Effector memory CD8-positive, alpha-beta T cell (primary cell): ENCODE measurements at places on chromosomes 6 and 20.

- peak; percentile 38 for DNase-seq
- no peaks in the 10 kb centered on the region for H3K36me3 ChIP-seq
- peaks cover 3% of the 10 kb centered on the region for H3K4me1 ChIP-seq
- no peak overlapping the region for H3K27ac ChIP-seq
- peaks cover 25% of the 10 kb centered on the region for H3K27me3 ChIP-seq
Measured at GRCh38 chr20:63223121-63223825, 7.3 kb upstream of the YTHDF1 start.

DNA sequence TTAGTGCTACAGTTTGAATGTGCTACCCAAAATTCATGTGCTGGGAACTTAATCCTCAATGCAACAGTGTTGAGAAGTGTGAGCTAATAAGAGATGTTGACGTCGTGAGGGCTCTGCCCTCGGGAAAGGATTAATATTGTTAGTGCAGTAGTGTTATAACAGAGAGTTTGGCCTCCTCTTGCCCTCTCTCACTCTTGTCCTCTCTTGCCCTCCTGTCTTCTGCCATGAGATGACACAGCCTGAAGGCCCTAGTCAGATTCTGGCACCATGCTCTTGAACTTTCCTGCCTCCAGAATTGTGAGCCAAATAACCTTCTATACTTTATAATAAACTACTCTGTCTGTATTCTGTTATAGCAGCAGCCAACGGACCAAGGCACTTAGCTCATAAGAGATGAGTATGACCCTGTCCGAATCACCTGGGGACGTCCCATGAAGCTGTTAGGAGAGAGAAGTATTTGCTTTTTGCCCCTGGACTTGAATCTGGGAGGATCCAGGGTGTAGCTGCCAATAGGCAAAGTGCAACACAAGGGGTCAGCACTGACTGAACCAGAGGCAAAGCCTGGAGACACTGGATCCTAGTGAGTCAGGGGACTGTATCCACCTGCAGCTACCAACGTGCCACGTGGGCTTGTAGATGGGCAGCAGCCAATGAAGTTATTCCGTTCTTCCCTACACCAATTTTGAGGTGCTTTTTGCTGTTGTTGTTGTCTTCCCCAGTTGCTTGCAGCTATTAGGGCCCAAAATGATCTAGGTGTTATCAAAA, 233.7 kb downstream of the THBS2 start:
- H3K27me3 ChIP-seq = peaks cover 54% of the 10 kb centered on the region
- no peak overlapping the region for H3K27ac ChIP-seq
- no peaks in the 10 kb centered on the region for H3K4me1 ChIP-seq
- no peak for DNase-seq
- H3K4me3 ChIP-seq = no peak overlapping the region

- H3K4me1 ChIP-seq = peaks cover 28% of the 10 kb centered on the region
- H3K36me3 ChIP-seq = peaks cover 32% of the 10 kb centered on the region
- peak overlapping the region; percentile 12 for H3K27ac ChIP-seq
- H3K4me3 ChIP-seq = no peak overlapping the region
- no peaks in the 10 kb centered on the region for H3K27me3 ChIP-seq
Measured at GRCh38 chr6:4940416-4940815, 63.4 kb downstream of the RPP40 start.

- H3K36me3 ChIP-seq = peaks cover 19% of the 10 kb centered on the region
- DNase-seq = no peak
- H3K4me3 ChIP-seq = no peak overlapping the region
- peaks cover 6% of the 10 kb centered on the region for H3K4me1 ChIP-seq
- no peaks in the 10 kb centered on the region for H3K27me3 ChIP-seq
- H3K27ac ChIP-seq = peak overlapping the region; percentile 5
Measured at GRCh38 chr6:157270308-157270707, 53.0 kb downstream of the TMEM242 start.

- H3K36me3 ChIP-seq = no peaks in the 10 kb centered on the region
- no peak overlapping the region for H3K4me3 ChIP-seq
- peaks cover 23% of the 10 kb centered on the region for H3K4me1 ChIP-seq
- H3K27ac ChIP-seq = no peak overlapping the region
- H3K27me3 ChIP-seq = no peaks in the 10 kb centered on the region
Measured at GRCh38 chr6:130713144-130713543, 114.1 kb upstream of the SMLR1 start.

- peaks cover 7% of the 10 kb centered on the region for H3K36me3 ChIP-seq
- peaks cover 7% of the 10 kb centered on the region for H3K4me1 ChIP-seq
- H3K4me3 ChIP-seq = no peak overlapping the region
- no peak overlapping the region for H3K27ac ChIP-seq
- no peak for DNase-seq
- H3K27me3 ChIP-seq = no peaks in the 10 kb centered on the region
Measured at GRCh38 chr6:33702345-33702977, 9.0 kb downstream of the UQCC2 start.

GRCh38 chr6:25652007-25652515, at the start of gene SCGN:
Gene SCGN (plus strand): TSS chr6:25652215. CDS start chr6:25652404, 189 bp downstream.
- H3K27ac ChIP-seq = no peak within 1 kb of the TSS
- no peak within 1 kb of the TSS for H3K4me3 ChIP-seq
- no peaks in the 10 kb centered on the region for H3K36me3 ChIP-seq
- no peak for DNase-seq
- no peaks in the 10 kb centered on the region for H3K4me1 ChIP-seq

DNA sequence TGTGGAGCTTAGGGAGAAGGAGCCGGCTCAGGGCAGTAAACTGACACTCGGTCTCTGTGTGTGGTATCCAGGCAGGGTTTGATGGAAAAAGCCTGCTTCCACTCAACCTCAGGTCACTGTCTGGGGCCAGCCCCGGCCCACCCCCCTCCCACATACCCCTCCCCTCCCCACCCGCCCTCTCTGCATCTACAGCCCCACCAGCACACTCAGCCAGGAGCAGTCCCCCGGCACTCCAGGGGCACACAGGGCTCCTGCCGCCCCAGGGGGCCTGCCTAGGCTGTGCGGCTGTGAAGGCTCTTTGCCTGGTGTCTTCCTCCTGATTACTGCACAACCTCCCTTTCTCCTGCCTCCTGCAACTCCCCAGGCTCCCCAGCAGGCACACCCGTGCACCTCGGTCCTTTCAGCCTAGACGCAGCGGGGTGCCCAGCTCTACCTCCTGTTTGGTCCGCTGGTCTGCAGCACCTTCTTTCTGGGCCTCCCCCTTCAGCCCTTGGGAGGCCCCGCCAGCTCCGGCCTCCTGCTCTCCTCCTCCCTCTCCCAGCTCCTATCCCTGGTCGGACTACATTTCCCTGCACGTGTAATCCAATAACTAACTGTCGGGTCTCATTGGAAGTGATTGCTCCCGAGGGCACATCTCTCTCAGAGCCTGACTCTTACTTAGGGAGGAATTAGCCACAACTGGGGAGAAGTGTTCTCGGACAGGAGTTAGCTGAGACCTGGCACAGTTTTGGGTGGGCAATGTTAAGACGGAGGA, 1.3 kb upstream of the FOXF2 start:
- H3K27me3 ChIP-seq = peaks cover 91% of the 10 kb centered on the region
- no peak overlapping the region for H3K27ac ChIP-seq
- H3K36me3 ChIP-seq = peaks cover 6% of the 10 kb centered on the region

DNA sequence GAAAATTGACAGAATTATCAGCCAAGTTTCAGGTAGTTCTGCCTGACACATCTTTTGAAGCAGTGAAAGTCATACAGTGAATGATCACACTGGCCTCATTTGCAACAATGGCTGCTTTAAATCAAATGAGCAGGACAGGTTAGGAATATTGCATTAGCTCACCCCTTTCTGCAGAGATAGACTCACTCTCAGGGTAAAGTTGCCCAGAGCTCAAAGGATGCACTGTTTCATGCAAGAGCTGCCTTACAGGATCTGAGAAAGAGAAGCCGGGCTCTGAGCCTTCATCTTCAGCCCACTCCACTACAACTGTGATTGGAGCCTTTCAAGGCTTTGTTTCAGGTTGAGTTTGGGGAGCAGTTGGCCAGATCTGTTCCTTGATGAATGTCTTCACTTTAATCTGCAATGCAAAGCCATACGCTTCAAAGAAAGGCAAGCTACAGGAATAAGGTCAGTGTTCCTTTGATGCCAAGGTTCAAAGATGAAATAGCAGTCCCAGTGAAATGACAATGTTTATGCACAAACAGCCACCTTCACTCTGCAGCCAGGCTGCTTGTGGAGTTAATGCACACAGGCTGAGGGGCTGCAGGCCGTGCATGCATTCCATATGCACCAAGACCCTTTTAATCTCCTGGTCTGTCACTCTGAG, 90.9 kb upstream of the ISM1 start:
- no peak overlapping the region for H3K4me3 ChIP-seq
- peaks cover 5% of the 10 kb centered on the region for H3K4me1 ChIP-seq
- no peak for DNase-seq
- no peak overlapping the region for H3K27ac ChIP-seq
- peaks cover 11% of the 10 kb centered on the region for H3K27me3 ChIP-seq

GRCh38 chr6:106885679-106886078, 88.8 kb downstream of the CD24 start:
- no peaks in the 10 kb centered on the region for H3K4me1 ChIP-seq
- H3K4me3 ChIP-seq = no peak overlapping the region
- no peak overlapping the region for H3K27ac ChIP-seq
- H3K36me3 ChIP-seq = no peaks in the 10 kb centered on the region

DNA sequence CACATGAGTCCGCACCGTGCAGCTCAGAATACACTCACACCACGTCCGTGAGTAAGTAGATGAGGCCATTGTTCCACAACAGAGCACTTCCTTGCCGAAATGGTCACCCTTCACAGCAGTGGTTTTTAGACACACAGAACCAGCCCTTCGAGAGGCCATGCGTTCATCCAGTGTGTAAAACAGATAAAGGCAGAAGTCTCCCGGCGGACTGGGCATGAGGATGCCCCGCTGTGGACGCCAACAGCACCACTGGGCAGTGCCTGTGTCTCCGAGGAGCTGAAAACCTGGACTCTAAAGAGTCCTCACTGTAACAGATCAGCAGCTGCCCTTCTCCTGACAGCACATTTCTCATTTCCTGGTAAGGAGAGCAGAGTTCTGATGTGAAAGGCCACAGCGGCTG, 75.2 kb downstream of the WDR27 start:
- H3K4me1 ChIP-seq = no peaks in the 10 kb centered on the region
- H3K27me3 ChIP-seq = no peaks in the 10 kb centered on the region
- H3K4me3 ChIP-seq = no peak overlapping the region

- H3K27ac ChIP-seq = no peak overlapping the region
- no peaks in the 10 kb centered on the region for H3K36me3 ChIP-seq
- DNase-seq = no peak
Measured at GRCh38 chr6:3726421-3726820, 25.1 kb downstream of the PXDC1 start.

- DNase-seq = no peak
- no peaks in the 10 kb centered on the region for H3K27me3 ChIP-seq
Measured at GRCh38 chr6:48567016-48567415, 456.0 kb upstream of the PTCHD4 start.

- H3K27me3 ChIP-seq = peaks cover 6% of the 10 kb centered on the region
- no peak for DNase-seq
- H3K4me3 ChIP-seq = no peak overlapping the region
- no peaks in the 10 kb centered on the region for H3K36me3 ChIP-seq
- H3K4me1 ChIP-seq = no peaks in the 10 kb centered on the region
Measured at GRCh38 chr6:44667226-44667625, 279.7 kb downstream of the CDC5L start.

- DNase-seq = no peak
- H3K36me3 ChIP-seq = no peaks in the 10 kb centered on the region
- no peak overlapping the region for H3K4me3 ChIP-seq
- H3K27ac ChIP-seq = no peak overlapping the region
Measured at GRCh38 chr6:135475292-135475886, 22.2 kb downstream of the AHI1 start.

DNA sequence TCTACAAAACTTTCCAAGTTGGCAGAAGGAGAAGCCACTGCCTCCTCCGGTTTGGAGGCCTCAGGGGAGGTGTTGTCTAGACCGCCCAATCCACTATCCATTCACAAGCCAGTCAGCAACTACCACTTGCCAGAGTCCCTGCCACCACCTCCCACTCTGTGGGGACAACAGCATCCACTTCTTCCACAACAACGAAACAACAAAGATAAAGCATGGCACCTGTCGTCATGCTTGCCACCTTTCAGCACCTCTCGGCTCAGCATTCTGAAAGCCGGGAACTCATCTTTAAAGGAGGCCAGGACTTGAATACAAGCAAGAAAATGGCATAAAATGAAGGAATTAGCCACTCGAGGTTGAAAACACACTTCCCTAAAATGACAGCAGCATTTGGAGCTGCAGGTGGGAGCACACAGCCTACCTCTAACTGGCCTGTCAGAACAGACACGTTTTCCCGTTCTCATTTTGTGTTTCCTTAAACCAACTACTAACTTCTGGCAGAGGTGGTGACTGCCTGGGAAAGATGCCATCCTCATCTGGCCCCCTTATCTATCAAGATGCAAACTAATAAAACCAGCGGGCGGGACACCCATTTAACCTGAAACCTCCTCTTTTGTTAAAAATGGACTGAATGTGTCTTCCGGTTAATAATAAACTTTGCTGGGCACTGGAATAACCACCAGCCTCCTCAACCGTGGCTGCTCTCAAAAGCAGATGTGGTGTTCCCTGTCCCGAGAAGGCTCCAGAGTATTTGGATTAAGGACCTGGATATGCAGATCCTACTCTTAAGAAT, 21.7 kb downstream of the YTHDF1 start:
- no peak for DNase-seq
- no peak overlapping the region for H3K4me3 ChIP-seq
- peaks cover 8% of the 10 kb centered on the region for H3K4me1 ChIP-seq

- H3K4me3 ChIP-seq = peak overlapping the region; percentile 29
- peaks cover 31% of the 10 kb centered on the region for H3K36me3 ChIP-seq
- H3K27ac ChIP-seq = peak overlapping the region; percentile 60
- H3K27me3 ChIP-seq = no peaks in the 10 kb centered on the region
- H3K4me1 ChIP-seq = peaks cover 41% of the 10 kb centered on the region
Measured at GRCh38 chr20:32522776-32523612, 62.1 kb downstream of the NOL4L start.

GRCh38 chr6:132526461-132526860, 11.6 kb upstream of the TAAR9 start:
- H3K4me3 ChIP-seq = no peak overlapping the region
- DNase-seq = no peak
- H3K27ac ChIP-seq = no peak overlapping the region
- H3K36me3 ChIP-seq = no peaks in the 10 kb centered on the region

- H3K4me3 ChIP-seq = no peak overlapping the region
- H3K4me1 ChIP-seq = no peaks in the 10 kb centered on the region
Measured at GRCh38 chr20:15851576-15852215, 721.6 kb downstream of the KIF16B start.

- H3K27me3 ChIP-seq = peaks cover 62% of the 10 kb centered on the region
- no peak for DNase-seq
- no peak overlapping the region for H3K27ac ChIP-seq
Measured at GRCh38 chr20:16714242-16714641, 15.6 kb upstream of the SNRPB2 start.

GRCh38 chr6:18034798-18035202, 47.4 kb upstream of the KIF13A start:
- no peak for DNase-seq
- H3K4me1 ChIP-seq = no peaks in the 10 kb centered on the region
- peaks cover 5% of the 10 kb centered on the region for H3K36me3 ChIP-seq
- H3K4me3 ChIP-seq = no peak overlapping the region
- peaks cover 16% of the 10 kb centered on the region for H3K27me3 ChIP-seq
- no peak overlapping the region for H3K27ac ChIP-seq

- H3K4me1 ChIP-seq = peaks cover 12% of the 10 kb centered on the region
- H3K27ac ChIP-seq = no peak overlapping the region
- DNase-seq = no peak
- H3K27me3 ChIP-seq = no peaks in the 10 kb centered on the region
Measured at GRCh38 chr6:158049055-158050028, 67.7 kb downstream of the SYNJ2 start.
